Ovary (tissue), 10 donors: ENCODE measurements at places on chromosomes 7 and 10.
A peak's percentile ranks its signal among the peaks of the same experiment; 100 is the strongest.

GRCh38 chr10:93073539-93074146 is at the start of gene CYP26A1:
Gene CYP26A1 (plus strand): TSS chr10:93073893. CDS start chr10:93073935, 42 bp downstream.
- no peak for DNase-seq

DNA sequence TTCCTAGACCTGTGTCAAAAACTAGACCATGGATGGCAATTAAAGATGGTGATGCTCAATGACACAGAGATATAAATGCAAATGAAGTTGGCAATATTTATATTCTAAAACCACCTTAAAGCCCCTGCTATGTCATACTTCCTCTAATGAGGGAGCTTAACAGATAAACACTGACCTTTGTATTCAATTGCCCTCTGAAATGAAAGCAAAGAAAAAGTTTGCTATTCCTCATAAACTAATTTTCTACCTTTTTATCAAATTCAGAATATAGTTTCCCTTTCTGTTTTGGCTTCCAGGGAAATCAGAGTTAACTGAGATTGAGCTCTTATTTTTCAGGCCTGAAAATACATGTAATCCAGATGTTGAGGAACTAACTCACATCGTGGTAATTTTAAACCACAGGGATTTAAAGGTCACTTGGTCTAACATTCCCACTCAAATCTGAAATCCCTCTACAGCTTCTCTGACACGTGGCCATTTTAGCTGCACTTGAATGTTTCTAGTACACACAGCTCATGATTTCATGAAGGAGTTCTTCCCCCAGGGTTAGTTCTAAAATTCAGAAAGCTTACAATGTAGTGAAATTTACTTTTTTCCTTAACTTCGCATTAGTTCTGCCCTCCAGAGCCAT is 37.9 kb upstream of the ABCB5 start:
- DNase-seq: no peak

DNA sequence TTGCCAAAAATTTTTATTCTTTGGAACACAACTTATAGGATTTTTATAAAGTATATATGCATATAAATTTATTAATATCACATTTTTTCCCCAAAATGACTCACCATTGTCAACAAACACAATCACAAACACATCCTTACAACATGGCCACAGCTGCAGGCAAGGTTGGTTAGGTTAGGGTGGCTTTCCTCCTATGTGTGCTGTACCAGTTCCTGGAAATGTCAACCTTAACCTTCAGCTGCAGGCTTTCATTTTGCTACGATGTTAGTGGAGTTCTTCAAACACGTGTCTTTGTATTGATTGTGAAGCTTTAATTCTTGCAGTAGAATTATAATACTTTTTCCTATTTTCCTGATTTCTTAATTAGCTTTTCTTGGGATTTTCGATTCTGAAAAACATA is 185.8 kb downstream of the PTEN start:
- DNase-seq: no peak

GRCh38 chr10:48564466-48565160 is 40.3 kb downstream of the ARHGAP22 start:
- no peak for DNase-seq

DNA sequence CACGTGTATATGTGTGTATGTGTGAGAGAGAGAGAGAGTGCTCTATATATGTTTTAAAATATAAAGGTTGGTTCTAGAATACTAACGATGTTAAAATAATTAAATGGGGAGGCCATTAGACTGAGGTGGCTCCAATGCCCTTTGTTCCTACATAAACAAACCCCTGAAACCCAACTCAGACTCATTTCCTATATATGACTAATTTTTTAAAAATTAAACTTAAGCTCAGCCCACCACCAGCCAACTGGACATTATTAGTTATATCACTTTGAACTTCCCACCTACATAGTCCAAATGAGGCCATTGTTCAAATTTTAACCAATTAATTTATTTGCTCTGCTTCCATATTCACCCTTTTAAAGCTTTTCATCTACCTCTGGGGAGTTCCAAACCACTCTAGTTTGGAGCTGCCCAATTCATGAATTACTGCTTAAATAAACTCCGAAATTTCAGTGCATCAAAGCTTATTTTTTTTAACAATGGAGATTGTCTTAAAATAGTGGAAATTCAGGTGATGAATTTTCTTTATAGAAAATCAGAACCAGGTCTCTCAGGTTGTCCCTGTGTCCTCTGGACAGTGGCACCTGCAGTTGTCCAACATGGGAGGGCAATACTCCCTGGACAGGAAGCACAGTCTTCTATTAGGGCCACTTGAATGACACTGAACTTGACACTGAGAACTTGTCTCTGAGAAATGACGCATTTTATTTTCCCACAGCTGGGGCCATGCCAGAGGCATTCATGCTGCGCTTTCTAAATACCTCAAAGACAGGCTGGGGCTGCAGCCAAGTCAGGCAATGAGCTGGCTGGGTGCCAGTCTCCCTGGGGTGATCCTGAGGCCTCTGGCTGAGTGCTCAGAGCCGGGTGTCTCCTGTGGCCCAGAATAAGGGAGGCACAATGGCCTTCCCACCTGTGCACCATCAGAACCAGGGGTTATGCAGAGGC is 109.5 kb upstream of the TMEM72 start:
- peak; percentile 70 for DNase-seq

DNA sequence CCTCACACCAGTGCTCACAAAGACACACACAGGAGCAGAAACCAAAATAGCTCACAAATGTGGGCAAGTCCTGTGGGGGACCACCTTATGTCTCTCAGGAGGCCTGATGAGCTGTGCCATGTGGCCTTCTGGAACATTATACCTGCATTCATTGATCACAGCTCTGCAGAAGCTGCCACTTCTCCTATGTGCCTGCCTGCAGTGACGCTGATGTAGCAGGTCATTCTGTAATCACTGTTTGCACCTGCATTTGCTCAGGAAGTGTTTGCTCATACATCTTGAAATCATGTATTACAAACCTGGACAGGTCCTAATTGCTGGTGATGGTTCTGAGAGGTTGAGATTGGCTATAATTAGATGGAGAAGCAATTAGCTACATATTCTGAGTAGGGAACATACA is 310.2 kb downstream of the AUTS2 start:
- no peak for DNase-seq
